Placental pericyte (primary cell): ENCODE measurements at places on chromosomes 3 and 15. TPM values are rescaled to one million over a fixed set of nuclear protein-coding genes. Genes with fewer than 3 reads are reported as not detected.

ANKRD63 gene
- total RNA-seq, result not detected in 2 replicates

GNB5 gene
- 46.6 and 50.8 TPM in 2 replicates for total RNA-seq

EPHA6 gene
- 0.22 and 2.6 TPM in 2 replicates for total RNA-seq

CADPS gene
- total RNA-seq, result 6.3 and 17.3 TPM in 2 replicates

HRH1 gene
- total RNA-seq, result 21.5 and 27.8 TPM in 2 replicates

TMEM212 gene
- not detected in 2 replicates for total RNA-seq

CISH gene
- total RNA-seq, result 0.72 and 2.0 TPM in 2 replicates

PRTG gene
- 1.1 and 2.7 TPM in 2 replicates for total RNA-seq

TEX264 gene
- total RNA-seq, result 42.1 and 51.4 TPM in 2 replicates

GOLGA6L26 gene
- total RNA-seq, result not detected in 2 replicates

CSPG4 gene
- 15.3 and 83.2 TPM in 2 replicates for total RNA-seq

ERICH6 gene
- 0.14 and 0.22 TPM in 2 replicates for total RNA-seq

SEMA3G gene
- under 0.01 TPM in 2 replicates for total RNA-seq

BCL2A1 gene
- 0.44 and 1.3 TPM in 2 replicates for total RNA-seq

P2RY12 gene
- not detected in 2 replicates for total RNA-seq

CPLX3 gene
- total RNA-seq, result not detected in 2 replicates

PLA2G4D gene
- not detected in 2 replicates for total RNA-seq

C3orf70 gene
- total RNA-seq, result 0.22 and 2.3 TPM in 2 replicates

CAMP gene
- not detected in 2 replicates for total RNA-seq

CDHR4 gene
- not detected in 2 replicates for total RNA-seq

GOLGA8O gene
- total RNA-seq, result 0.43 and 0.44 TPM in 2 replicates

CFAP20DC gene
- 2.0 and 3.6 TPM in 2 replicates for total RNA-seq

CD80 gene
- total RNA-seq, result not detected in 2 replicates

ACSBG1 gene
- not detected in 2 replicates for total RNA-seq

HTR3E gene
- not detected in 2 replicates for total RNA-seq
